HAP-1 (cell line): ENCODE measurements at places on chromosomes 16 and 17.

- no peak for DNase-seq
Observed at GRCh38 chr17:7794075-7794663, 39.8 kb upstream of the KDM6B start.

GRCh38 chr17:80758481-80759376, 214.1 kb downstream of the RPTOR start:
- no peak for DNase-seq

DNA sequence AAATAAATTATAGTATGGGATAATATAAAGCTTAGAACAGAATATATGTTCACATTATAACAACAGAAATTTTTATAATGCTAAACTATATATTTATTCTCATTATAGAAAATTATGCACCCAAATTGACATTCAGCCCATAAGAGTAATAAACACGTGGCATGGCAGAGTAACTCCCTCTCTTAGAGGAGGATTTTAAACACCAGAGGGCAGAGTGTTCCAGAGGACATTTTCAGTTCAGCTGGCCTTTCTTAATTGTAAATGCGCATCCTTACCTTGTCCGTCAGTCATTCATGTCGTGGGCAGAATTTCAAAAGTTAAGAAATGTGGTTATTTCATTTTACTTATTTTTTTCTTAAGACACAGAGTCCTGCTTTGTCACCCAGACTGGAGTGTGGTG, 147.1 kb downstream of the TANC2 start:
- no peak for DNase-seq

DNA sequence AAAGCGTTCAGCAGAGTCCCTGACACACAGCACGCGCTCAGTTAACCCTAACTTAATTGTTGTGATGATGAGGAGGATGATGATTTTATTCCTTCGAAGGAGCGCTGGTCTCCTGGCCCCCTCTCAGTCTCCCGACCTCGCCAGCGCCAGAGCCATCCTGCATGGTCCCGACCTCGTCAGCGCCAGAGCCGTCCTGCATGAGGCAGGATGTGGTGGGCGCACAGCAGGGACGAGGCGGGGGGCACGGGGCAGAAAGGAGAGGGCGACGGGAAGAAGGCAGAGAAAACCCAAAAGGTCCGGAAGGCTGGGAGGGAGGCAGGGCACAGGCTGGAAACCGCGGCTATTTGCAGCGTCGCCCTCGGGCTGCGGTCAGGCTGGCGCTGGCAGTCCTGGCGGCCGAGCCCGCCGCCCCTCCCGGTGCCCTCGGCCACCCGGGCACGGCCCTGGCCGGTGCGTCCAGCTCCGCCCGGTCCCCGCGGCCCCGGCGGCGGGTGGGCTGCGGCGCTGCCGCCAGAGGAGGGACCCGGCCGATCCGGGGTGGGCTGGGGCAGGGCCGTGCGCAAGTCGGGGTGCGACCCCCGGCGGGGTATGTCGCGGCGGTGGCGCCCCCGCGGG, 3.0 kb upstream of the TAC4 start:
- DNase-seq, result no peak

- DNase-seq, result no peak
Observed at GRCh38 chr17:64497565-64498035, 746 bp upstream of the POLG2 start.

DNA sequence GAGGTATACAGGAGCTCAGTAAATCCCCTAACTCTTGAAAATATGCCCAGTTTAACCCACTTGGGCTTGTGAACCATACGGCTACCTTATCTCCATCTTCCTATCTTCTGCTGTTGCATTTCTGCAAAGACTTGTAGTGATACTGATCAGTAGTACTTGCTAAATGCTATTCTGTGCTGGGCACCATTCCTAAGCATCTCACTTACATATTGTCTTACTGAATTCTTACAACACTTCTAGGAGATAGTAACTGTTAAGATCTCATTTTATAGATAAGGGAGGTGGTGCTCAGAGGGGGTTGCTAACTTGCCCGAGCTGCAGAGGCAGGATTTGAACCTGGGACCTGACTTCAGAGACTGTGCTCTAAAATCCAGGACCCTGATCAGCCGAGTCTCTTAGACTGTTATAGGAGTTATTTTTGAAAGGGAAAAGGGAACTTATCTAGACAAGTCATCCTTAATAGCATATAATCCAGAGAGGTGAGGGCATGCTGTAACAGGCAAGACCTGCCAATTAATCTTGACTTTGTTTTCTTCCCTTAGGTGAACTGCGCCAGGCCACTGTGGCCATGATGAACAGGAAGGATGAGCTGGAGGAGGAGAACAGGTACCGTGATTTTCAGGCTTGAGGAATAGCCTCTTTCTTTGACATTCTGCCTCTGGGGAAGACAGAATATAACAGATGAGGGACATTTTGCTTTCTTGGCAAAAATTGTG, 149.7 kb downstream of the SNX29 start:
- DNase-seq, result no peak

GRCh38 chr17:65008882-65009281, 47.7 kb downstream of the GNA13 start:
- no peak for DNase-seq

DNA sequence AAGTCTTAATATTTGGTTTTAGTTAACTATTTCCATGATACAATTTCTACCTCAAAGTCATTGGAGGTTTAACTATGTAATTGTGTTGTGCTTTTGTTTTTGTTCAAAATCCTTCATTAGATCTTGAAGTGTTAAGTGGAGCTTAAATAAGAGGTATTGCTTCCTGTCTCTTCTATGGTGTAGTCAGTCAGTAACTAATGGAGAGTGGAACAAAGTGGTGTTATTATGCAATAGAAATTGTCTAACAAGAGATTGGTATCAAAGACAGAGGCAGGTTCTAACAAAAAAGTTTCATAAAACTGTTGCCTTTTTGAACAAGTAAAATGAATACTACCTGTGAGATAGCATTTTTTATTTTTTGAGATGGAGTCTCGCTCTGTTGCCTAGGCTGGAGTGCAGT, 45.2 kb downstream of the GRB7 start:
- no peak for DNase-seq

DNA sequence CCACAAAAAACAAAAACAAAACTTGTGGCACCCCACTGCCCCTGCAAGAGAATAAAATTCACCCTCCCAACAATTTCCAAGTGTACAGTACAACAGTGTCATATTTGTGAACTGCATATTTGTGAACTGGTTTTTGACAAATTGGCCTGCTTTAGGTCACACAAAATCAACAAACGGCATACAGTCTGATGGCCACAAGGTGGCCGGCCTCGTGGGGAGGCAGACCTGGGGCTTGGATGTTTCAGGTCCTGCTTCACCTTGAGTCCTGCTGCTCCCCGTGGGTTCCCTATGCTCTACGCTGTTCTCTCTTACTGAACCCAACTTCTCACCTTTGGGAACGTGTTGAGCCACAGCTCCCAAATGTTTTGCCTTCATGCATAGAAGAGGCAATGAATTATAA, 102.2 kb downstream of the CDK5R1 start:
- no peak for DNase-seq

DNA sequence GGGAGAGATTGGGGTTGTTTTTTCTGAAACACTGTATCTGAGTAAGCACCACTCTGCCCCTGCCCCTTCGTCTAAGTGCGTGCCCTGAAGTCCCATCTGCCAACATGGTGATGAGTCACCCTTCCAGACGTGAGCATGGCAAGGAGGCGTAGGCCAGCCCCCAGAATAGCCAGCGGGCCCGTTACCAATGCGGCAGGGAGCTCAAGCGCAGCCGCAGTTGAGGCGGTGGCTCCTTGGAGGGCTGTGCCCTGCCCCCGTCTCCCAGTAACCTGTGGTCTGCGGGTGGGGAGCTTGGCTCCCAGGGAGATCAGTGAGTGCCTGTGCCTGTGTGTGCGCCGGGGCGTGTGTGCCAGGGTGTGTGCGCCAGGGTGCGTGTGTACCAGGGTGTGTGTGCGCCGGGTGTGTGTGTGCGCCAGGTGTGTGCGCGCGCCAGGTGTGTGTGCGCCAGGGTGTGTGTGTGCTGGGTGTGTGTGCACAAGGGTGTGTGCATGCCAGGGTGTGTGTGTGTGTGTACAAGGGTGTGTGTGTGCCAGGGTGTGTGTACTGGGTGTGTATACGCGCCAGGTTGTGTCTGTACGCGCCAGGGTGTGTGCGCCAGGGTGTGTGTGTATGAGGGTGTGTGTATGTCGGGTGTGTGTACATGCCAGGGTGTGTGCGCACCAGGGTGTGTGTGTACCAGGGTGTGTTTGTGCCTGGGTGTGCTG, 98.6 kb upstream of the CHMP6 start:
- DNase-seq, result no peak

DNA sequence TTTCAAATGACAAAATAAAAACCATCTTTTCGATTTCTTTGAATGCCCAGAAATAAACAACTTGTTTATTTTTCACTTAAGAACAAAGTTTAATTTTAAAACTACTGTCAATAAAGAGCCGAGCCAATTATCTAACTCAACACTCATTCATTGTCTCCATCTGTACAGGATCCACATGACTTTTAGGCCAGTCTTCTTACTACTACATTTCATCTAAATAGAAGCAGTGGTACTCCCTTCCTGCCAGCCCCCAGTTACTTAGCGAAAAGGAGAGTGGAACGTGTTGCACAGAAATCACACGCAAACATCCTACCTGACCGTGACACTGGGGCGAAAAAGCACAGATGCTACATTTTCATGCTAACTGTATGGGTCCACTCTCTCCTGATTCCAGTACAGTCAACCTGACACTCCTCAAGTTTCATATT, 1.2 kb downstream of the GNA13 start:
- DNase-seq, result no peak

DNA sequence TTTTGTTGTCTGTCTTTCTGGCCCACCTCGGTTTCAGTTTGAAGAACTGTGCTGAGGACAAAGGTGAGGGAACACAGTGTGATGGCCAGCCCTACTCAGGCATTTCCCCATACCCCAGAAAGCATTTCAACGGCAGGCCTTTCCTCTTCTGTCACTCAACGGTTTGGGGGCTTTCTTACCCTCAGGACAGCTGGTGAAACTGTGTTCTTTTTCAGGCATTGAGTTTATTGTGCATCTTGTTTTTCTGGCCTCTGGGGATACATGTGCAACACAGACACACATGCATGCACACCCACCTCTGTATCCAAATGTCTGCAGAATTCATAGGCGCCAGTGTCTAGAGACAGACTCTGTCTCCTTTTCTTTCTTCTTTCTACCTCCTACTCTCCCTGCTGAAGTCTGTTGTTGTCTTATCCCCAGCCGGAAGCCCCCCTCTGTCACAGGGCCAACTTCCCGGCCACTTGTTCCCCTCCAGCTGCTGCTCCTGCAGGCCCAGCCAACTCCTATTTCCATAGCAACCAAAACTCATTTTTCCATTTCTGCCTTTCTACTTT, 17.0 kb downstream of the CHD9 start:
- no peak for DNase-seq

DNA sequence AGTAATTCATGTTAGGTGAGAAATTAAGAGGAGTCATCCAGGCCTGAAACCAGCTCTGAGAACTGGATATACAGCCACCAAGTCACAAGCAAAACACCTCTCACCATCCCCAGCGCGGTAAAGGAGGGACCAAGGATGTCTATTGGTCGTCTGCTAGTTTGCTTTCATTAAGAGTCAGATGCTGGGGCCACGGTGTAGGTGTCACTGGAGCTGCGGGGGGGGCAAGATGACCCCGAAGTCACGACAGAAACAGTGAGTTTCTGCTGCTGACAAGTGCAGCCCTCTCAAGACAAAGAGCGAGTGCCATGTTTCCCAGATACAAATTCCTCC, 790 bp downstream of the NCBP3 start:
- DNase-seq, result no peak

- DNase-seq, result peak; percentile 93
Observed at GRCh38 chr17:44308320-44308818, at the start of gene RUNDC3A. RUNDC3A (plus strand) TSS chr17:44308601; CDS start chr17:44308833, 232 bp downstream.

GRCh38 chr16:82460766-82461165, 166.0 kb upstream of the CDH13 start:
- peak; percentile 14 for DNase-seq

- DNase-seq, result no peak
Observed at GRCh38 chr17:55546991-55547664, 35.9 kb upstream of the SMIM36 start.

GRCh38 chr16:67966549-67967182, 1.8 kb downstream of the SLC12A4 start:
- DNase-seq, result peak; percentile 63

DNA sequence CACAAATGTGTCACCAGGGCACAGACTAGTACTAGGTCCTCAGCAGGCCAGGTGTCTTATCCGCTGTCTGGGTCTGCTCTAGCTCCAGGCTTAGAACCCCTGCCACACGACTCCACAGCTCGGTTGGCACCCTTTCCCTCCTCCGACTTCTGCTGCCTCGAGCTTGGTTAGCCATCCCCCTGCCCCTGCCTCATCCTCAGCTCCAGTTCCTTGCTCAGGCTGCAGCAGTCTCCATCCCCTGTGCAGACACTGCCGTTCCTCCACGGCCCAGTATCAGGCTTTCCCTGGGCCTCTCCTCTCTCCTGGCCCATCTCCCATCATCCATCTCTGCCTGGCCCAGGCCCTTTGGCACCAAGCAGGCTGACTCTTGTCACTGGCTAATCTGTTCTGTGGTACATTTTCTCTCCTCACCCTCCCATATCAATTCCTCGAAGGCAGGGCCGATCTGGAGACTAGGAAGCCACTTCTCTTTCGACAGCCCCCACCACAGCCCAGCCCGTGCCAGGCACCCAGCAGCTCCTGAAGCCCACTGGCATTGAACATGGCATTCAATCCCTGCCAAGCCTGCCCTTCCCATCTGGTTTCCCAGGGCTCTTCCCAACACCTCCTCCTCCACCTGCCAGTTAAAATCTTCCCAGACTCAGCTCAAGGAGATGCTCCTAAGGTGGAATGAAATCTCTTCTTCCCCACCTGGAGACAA, 1.4 kb upstream of the GRN start:
- DNase-seq, result no peak

GRCh38 chr17:80260791-80261158, at the start of gene RNF213:
RNF213 (plus strand) TSS chr17:80260852; CDS start chr17:80263682, 2,830 bp downstream.
- DNase-seq, result peak; percentile 44

- no peak for DNase-seq
Observed at GRCh38 chr17:82942166-82943130, 102.6 kb upstream of the ZNF750 start.

DNA sequence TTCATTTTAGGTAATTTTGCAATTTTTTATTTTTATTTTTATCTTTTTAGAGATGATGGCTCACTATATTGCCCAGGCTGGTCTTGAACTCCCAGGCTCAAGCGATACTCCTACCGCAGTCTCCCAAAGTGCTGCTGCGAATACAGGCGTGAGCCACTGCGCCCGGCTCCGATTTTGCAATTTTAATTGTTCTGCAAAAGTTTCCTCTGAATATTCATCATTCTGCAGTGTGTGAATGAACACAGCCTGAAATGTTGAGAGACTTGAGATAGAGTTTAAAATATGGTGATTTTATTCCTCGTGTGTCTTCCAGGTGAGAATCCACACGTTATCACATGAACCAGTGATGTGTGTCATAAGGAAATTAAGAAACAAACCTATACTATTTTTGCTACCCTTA, 75.8 kb downstream of the KCNJ12 start:
- DNase-seq, result no peak

- no peak for DNase-seq
Observed at GRCh38 chr16:84459941-84460405, 44.5 kb downstream of the MEAK7 start.

- DNase-seq, result no peak
Observed at GRCh38 chr17:28402224-28402630, 3.8 kb downstream of the SLC46A1 start.
